ENCODE measurements at places on chromosomes 7 and 10. TPM values are rescaled to one million over a fixed set of nuclear protein-coding genes. Genes with fewer than 3 reads are reported as not detected.

DNA sequence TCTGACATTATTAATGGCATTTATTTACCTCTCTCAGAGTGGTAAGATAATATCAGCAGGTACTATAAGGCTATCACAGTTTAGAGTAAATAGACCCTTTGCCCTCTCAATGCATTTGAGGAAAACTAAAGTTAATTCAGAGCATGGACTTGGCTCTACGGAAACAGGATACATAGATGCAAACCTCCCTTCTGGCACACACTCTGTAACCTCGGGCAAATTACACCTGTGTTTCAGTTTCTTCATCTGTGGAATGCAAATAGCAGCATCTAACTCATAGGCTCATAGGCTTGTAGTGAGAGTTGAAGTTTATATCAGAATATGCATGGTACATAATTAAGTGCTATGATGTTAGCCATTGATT lies 5.6 kb downstream of the RAPGEF5 start:
- H3K27me3 ChIP-seq = peaks cover 3% of the 10 kb centered on the region
- H3K4me3 ChIP-seq = no peak overlapping the region
- DNase-seq = no peak
- H3K27ac ChIP-seq = no peak overlapping the region
- peaks cover 6% of the 10 kb centered on the region for H3K4me1 ChIP-seq
- H3K36me3 ChIP-seq = no peaks in the 10 kb centered on the region

The METTL27 gene
- total RNA-seq = 0.50 TPM

GRCh38 chr7:70374772-70375533 lies 757.0 kb upstream of the GALNT17 start:
- H3K27ac ChIP-seq = no peak overlapping the region
- no peaks in the 10 kb centered on the region for H3K36me3 ChIP-seq
- H3K4me1 ChIP-seq = no peaks in the 10 kb centered on the region

DNA sequence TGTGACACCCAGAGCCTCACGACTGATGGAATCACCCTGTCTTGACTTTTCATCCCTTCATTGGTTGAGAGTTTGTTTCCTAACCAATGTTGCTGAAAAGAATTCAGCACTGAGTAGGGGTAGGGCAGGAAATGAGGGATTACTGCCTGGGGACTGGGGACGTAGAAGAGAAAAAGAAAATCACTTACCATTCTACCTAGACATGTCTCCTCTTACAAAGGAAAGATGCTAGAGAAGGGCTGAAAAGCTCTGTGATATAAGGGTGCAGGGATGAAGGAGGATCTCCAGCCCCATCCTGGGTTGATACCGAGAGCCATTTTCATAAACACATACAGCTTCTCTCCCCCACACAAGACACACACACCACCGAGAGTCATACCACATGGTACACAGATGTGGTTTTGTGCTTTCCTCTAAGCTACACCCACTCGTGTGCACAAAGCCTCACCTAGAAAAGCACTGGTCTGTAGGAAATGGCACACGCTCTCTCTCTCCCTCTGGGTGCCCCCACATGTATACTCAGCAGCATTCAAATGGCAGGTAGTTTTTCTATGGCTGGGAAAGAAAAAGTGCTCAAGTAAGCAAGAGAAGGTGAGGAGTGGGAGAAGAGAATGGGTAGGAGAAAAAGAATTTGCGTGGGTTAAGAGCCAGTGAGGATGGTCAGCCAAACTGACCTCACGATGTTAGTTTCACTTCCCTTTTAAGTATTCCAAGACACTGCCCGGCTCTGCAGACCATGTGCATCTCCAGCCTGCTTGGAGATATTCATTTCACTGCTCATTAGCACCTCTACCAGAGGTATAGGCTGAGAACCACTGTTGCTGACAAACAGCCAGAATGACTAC lies 85.8 kb downstream of the CALD1 start:
- no peaks in the 10 kb centered on the region for H3K36me3 ChIP-seq
- H3K4me1 ChIP-seq = no peaks in the 10 kb centered on the region
- peak overlapping the region; percentile 46 for H3K27ac ChIP-seq
- H3K27me3 ChIP-seq = no peaks in the 10 kb centered on the region

The RET gene
- 0.49 TPM for total RNA-seq

The ADIRF gene
- total RNA-seq = 37.8 TPM

Measured in psoas muscle (tissue), 8 donors.